ENCODE measurements at places on chromosomes 1 and 21. TPM values are rescaled to one million over a fixed set of nuclear protein-coding genes. Genes with fewer than 3 reads are reported as not detected.

CCDC27 gene
- not detected for total RNA-seq

S100A3 gene
- 2.2 TPM for total RNA-seq

LORICRIN gene
- total RNA-seq, result not detected

SELE gene
- total RNA-seq, result not detected

COL11A1 gene
- 121 TPM for total RNA-seq

SERTAD4 gene
- total RNA-seq, result 0.33 TPM

CYP4B1 gene
- total RNA-seq, result not detected

C1orf226 gene
- total RNA-seq, result 0.50 TPM

LRRC39 gene
- 0.44 TPM for total RNA-seq

APOBEC4 gene
- not detected for total RNA-seq

S100A1 gene
- not detected for total RNA-seq

FAM78B gene
- 0.77 TPM for total RNA-seq

FRRS1 gene
- 54.1 TPM for total RNA-seq

LIPI gene
- total RNA-seq, result not detected

SIM2 gene
- total RNA-seq, result under 0.01 TPM

DNALI1 gene
- total RNA-seq, result 2.7 TPM

MAB21L3 gene
- total RNA-seq, result 0.11 TPM

CD160 gene
- total RNA-seq, result not detected

SLC6A17 gene
- total RNA-seq, result 2.4 TPM

TCEA3 gene
- 6.8 TPM for total RNA-seq

DIO1 gene
- total RNA-seq, result not detected

FCRL5 gene
- not detected for total RNA-seq

LRRC41 gene
- 86.3 TPM for total RNA-seq

AKR7A2 gene
- total RNA-seq, result 84.1 TPM

FCRL1 gene
- total RNA-seq, result not detected

SMIM11 gene
- 4.5 TPM for total RNA-seq

UMODL1 gene
- 0.12 TPM for total RNA-seq

CAP1 gene
- total RNA-seq, result 510 TPM

KHDC4 gene
- 36.5 TPM for total RNA-seq

TOR1AIP1 gene
- 48.1 TPM for total RNA-seq

SLC44A3 gene
- total RNA-seq, result 1.2 TPM

HLCS gene
- total RNA-seq, result 35.7 TPM

INSRR gene
- total RNA-seq, result under 0.01 TPM

CFAP141 gene
- not detected for total RNA-seq

KDF1 gene
- total RNA-seq, result not detected

CFHR3 gene
- total RNA-seq, result not detected

KLHDC8A gene
- total RNA-seq, result not detected

BNIPL gene
- total RNA-seq, result 0.11 TPM

SPRR2B gene
- not detected for total RNA-seq

FAM3B gene
- total RNA-seq, result not detected

WNT4 gene
- 0.50 TPM for total RNA-seq

MYOG gene
- not detected for total RNA-seq

CRABP2 gene
- 17.0 TPM for total RNA-seq

FMO5 gene
- 0.77 TPM for total RNA-seq

PDC gene
- not detected for total RNA-seq

CFHR2 gene
- not detected for total RNA-seq

MPC2 gene
- total RNA-seq, result 35.0 TPM

IQCC gene
- total RNA-seq, result 2.4 TPM

HSPA6 gene
- 4.6 TPM for total RNA-seq

NDC1 gene
- 47.7 TPM for total RNA-seq

GPR137B gene
- total RNA-seq, result 18.0 TPM

DYRK1A gene
- 70.5 TPM for total RNA-seq

C1orf94 gene
- total RNA-seq, result 0.12 TPM

ZNF670 gene
- 3.9 TPM for total RNA-seq

S100A6 gene
- total RNA-seq, result 1,072 TPM

All from uterine smooth muscle cell (primary cell).